ENCODE measurements at places on chromosomes 16 and 17.

GRCh38 chr17:72142614-72143013, 21.8 kb downstream of the SOX9 start:
- DNase-seq = no peak

- peak; percentile 44 for DNase-seq
These were observed 9.9 kb upstream of the KRT19 start for GRCh38 chr17:41537990-41538389.

GRCh38 chr16:67825119-67825518, 17.0 kb upstream of the THAP11 start:
- DNase-seq = no peak

- DNase-seq = no peak
These were observed 122.0 kb downstream of the C16orf95 start for GRCh38 chr16:87195161-87195560.

GRCh38 chr17:63433746-63434591, 12.1 kb downstream of the CYB561 start:
- DNase-seq = peak; percentile 95

DNA sequence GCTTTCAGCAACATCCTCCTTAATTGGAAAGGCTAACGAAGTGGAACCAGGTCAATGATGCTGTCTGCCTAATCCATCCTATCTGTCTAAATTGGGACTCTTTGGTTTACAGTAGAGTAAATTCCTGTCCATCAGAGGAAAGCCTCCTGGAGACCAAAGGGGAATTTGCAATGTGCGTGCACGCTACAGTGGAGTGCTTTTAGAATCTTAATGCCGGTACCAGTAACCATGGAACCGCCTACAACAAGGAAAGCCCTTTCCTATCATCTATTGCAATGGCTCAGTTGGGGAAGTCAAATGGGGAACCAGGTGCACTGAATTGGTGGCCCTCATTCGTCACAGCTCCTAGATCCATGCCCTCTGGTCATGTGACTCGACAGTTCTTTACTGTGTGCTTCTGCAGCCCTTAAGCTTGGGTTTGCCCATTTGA, 110.1 kb downstream of the XYLT1 start:
- DNase-seq = no peak
